Glutamatergic neuron (in vitro differentiated cells): ENCODE measurements at places on chromosomes 7 and 10. TPM values are rescaled to one million over a fixed set of nuclear protein-coding genes. Genes with fewer than 3 reads are reported as not detected.

AMPH gene
- total RNA-seq = 9.4 TPM

VWDE gene
- 12.4 TPM for total RNA-seq

- peak overlapping the region; percentile 31 for H3K27ac ChIP-seq
- H3K36me3 ChIP-seq = peaks cover 7% of the 10 kb centered on the region
- no peak for DNase-seq
- H3K4me1 ChIP-seq = peaks cover 15% of the 10 kb centered on the region
- peaks cover 2% of the 10 kb centered on the region for H3K27me3 ChIP-seq
Observed at GRCh38 chr10:70753841-70754621, 31.1 kb downstream of the TBATA start.

- peak overlapping the region; percentile 87 for H3K27ac ChIP-seq
- H3K27me3 ChIP-seq = peaks cover 5% of the 10 kb centered on the region
- no peaks in the 10 kb centered on the region for H3K36me3 ChIP-seq
- no peak overlapping the region for H3K4me3 ChIP-seq
Observed at GRCh38 chr10:16966991-16967865, 150.0 kb upstream of the RSU1 start.

DNA sequence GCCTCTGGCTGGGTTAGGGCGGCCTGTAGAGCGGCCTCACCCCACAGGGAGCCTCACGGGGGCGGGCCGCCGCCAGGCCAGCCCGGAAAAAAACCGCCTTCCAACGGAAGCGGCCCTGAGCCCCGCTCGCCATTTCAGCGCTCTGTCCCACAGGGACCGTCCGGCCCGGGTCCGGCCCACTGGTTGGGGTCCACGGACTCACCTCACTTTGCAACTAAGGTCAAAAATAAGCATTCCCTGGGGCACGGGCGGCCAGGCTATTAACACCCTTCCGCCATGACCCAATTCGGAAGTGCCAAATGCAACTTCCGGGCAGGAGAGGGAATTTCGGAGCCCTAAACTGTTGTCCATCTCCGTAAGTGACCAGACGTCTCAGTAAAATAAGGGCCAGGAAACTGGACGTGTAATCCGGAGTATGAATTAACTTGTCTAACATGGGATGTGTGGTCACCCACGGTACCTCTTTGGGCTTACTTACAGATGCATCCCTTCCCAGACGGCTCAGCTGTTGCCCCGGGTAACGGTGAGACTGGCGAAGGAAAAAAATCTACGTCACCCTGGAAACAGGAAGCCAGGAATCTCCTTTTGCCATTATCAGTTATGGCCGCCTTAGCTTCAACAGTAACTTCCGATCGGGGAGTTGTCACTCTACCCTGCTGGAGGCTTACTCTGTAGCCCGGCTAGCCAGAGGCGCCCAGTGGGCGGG is at the start of gene BBIP1:
Gene BBIP1 (minus strand): TSS at position 538 of the 706 bp plus-strand sequence. CDS start 1,023 bp downstream, outside the sequence.
- H3K36me3 ChIP-seq = no peaks in the 10 kb centered on the region
- H3K4me1 ChIP-seq = peaks cover 19% of the 10 kb centered on the region
- peaks cover 13% of the 10 kb centered on the region for H3K27me3 ChIP-seq

DNA sequence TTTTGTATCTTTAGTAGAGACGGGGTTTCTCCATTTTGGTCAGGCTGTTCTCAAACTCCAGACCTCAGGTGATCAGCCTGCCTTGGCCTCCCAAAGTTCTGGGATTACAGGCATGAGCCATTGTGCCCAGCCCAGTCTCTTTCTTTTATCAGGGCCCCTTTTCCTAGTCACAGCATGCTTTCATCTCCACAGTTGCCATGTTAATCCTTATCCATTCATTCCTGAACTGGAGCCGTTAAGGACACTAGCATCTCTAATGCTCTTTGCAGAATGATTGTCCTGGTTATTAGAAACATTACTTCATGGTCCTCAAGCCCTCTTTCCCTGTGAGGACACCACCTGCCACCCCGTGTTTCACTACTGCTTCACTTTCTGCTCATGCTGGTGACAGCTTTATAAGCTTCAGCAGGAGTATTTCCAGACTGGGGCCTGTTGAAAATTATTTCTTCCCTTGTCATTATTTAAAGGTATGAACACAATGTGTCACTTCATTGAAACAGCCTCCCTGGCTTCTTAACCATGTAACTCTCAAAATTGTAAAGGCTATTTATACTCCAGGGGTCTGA is 313.9 kb downstream of the BMPER start:
- H3K4me1 ChIP-seq = no peaks in the 10 kb centered on the region
- DNase-seq = no peak
- no peak overlapping the region for H3K4me3 ChIP-seq
- H3K27me3 ChIP-seq = peaks cover 3% of the 10 kb centered on the region
- H3K36me3 ChIP-seq = peaks cover 5% of the 10 kb centered on the region

DNA sequence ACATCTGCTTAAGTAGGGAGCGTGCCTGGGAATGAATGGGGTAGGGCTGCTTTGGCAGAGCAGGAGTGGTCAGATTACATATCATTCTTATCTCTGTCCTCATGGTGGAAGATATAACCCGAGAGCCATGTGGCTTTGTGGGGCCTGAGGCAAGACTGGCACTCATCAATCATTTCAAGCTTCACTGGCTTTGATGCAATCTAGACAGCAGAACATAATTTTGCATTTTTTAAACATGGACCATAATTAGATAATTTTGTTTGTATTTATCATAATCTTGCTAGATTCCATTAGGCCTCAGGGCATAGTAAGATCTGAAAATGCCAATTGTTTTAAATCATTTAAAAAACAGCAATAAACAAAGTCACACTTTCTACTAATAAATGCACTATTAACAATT is 480.3 kb downstream of the NXPH1 start:
- H3K4me3 ChIP-seq = no peak overlapping the region
- no peak for DNase-seq
- H3K27me3 ChIP-seq = no peaks in the 10 kb centered on the region
- H3K27ac ChIP-seq = no peak overlapping the region
- H3K36me3 ChIP-seq = no peaks in the 10 kb centered on the region
